ENCODE measurements at places on chromosomes 3 and 15. TPM values are rescaled to one million over a fixed set of nuclear protein-coding genes. Genes with fewer than 3 reads are reported as not detected.

Gene REC114
- not detected for polyA plus RNA-seq

GRCh38 chr3:34212656-34213055 is 414.2 kb downstream of the PDCD6IP start:
- H3K27me3 ChIP-seq: peaks cover 5% of the 10 kb centered on the region
- DNase-seq: no peak
- H3K27ac ChIP-seq: no peak overlapping the region
- H3K36me3 ChIP-seq: no peaks in the 10 kb centered on the region
- no peaks in the 10 kb centered on the region for H3K4me1 ChIP-seq

DNA sequence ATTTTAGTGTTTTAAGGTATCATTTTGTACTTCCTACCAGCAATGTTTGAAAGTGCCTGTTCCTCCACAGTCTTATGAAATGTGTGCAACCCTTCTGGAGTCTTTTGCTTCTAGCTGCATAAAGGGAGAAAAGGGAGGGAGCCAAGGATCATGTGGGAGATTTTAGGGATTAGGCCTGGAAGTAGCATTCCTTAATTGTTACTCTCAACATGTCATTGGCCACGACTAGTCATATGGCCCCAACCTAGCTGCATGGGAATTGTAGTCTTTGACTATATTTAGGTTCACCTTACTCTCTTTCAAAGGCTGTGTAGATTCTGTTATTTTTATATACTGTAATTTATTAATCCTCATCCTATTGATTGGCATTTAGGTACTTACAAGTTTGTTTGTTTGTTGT is 14.9 kb downstream of the CRTAP start:
- H3K4me3 ChIP-seq: no peak overlapping the region
- H3K27ac ChIP-seq: no peak overlapping the region
- DNase-seq: no peak
- no peaks in the 10 kb centered on the region for H3K27me3 ChIP-seq

GRCh38 chr3:193589616-193590015 is 3.4 kb upstream of the OPA1 start:
- H3K27ac ChIP-seq: no peak overlapping the region
- peaks cover 27% of the 10 kb centered on the region for H3K4me1 ChIP-seq
- H3K4me3 ChIP-seq: no peak overlapping the region
- peaks cover 4% of the 10 kb centered on the region for H3K27me3 ChIP-seq
- no peak for DNase-seq

Gene TF
- polyA plus RNA-seq: not detected

- no peak for DNase-seq
- peaks cover 17% of the 10 kb centered on the region for H3K27me3 ChIP-seq
- peaks cover 74% of the 10 kb centered on the region for H3K4me1 ChIP-seq
These were observed 2.2 kb downstream of the POLG start for GRCh38 chr15:89332446-89332845.

GRCh38 chr15:40594429-40594836 is 384 bp downstream of the KNL1 start:
- peak overlapping the region; percentile 100 for H3K27ac ChIP-seq
- peak overlapping the region; percentile 98 for H3K4me3 ChIP-seq
- peaks cover 10% of the 10 kb centered on the region for H3K27me3 ChIP-seq
- H3K4me1 ChIP-seq: peaks cover 23% of the 10 kb centered on the region

Gene UNC13C
- not detected for polyA plus RNA-seq

GRCh38 chr15:70299931-70300869 is 202.5 kb upstream of the TLE3 start:
- H3K4me1 ChIP-seq: no peaks in the 10 kb centered on the region
- H3K4me3 ChIP-seq: peak overlapping the region; percentile 67
- no peaks in the 10 kb centered on the region for H3K36me3 ChIP-seq
- H3K27ac ChIP-seq: peak overlapping the region; percentile 90
- peaks cover 24% of the 10 kb centered on the region for H3K27me3 ChIP-seq
- DNase-seq: peak; percentile 94
